ENCODE measurements at places on chromosomes 13 and 19.

GRCh38 chr13:77184455-77184854, 142.4 kb downstream of the MYCBP2 start:
- no peak for DNase-seq

DNA sequence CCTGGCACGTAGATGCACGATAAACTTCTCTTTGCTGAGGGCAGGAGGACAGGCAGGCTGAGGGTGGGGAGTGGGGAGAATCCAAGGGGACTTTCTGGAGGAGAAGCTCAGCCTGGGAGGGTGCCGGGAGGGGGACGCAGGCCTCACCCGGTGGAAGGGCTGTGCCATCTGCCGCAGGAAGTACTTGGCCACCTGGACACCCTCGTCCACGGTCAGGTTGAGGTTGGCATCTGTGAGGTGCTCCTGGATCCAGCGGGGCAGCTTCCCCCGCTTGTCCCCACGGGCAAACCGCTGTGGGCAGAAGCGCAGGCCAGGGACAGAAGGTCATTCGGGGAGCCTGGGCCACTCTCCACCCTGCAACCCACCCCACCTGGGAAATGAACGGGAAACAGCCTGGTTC, 11.5 kb downstream of the KLC3 start:
- DNase-seq: no peak

- no peak for DNase-seq
Observed at GRCh38 chr13:60924856-60925255, 490.8 kb downstream of the PCDH20 start.

- no peak for DNase-seq
Observed at GRCh38 chr19:48342841-48343540, 17.6 kb downstream of the EMP3 start.

- DNase-seq: no peak
Observed at GRCh38 chr19:13190781-13191540, 40.8 kb downstream of the IER2 start.

GRCh38 chr13:23956106-23956505, 58.8 kb upstream of the C1QTNF9B start:
- DNase-seq: no peak

- DNase-seq: no peak
Observed at GRCh38 chr19:1220976-1221903, 15.7 kb downstream of the STK11 start.

DNA sequence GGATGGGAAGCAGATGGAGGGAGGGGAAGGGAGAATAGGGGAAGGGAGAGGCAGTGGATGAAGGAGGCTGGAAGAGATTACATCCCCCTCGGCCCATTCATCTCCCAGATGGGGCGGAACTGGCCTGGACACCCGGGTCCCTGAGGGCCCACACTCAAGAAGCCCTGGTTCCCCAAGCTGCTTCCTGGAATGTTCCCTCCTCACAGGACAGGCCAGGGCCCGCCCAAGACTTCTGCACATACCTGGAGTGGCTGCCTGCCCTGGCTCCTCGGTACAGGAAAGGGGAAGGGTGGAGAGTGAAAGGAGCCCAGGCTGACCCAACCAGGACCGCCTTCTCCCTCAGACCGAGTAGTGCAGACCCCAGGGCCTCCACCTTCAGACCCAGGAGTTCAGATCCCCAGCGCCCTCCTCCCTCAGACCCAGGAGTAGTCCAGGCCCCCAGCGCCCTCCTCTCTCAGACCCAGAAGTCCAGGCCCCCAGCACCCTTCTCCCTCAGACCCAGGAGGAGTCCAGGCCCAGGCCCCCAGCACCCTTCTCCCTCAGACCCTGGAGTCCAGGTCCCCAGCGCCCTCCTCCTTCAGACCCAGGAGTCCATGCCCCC, 489 bp downstream of the NTF4 start:
- DNase-seq: no peak

GRCh38 chr19:30498707-30499106, 126.5 kb downstream of the ZNF536 start:
- DNase-seq: no peak

DNA sequence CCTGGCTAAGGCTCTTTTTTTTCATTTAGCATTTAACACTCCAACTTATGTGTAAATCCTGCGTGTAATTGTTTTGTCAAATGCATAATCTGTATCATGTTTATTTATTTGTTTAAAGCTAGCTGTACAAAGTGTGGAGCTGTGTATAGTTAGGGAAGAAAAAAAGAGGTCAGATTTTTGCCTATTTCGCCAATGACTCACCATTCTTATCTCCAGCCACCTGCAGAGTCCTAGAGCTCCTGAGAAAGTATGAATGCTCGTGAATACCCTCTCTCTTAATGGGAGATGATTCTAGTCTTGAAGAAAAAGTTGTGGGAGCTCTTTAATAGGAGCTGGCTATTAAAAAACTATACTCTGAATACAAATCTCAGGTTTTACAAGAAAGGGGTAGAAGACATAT, 778.8 kb upstream of the SLITRK5 start:
- no peak for DNase-seq

Data from activated CD8-positive, alpha-beta memory T cell treated with anti-CD3 and anti-CD28 coated beads for 4 hours (primary cell).